ENCODE measurements at places on chromosomes 16 and 17.
A peak's percentile ranks its signal among the peaks of the same experiment; 100 is the strongest.

DNA sequence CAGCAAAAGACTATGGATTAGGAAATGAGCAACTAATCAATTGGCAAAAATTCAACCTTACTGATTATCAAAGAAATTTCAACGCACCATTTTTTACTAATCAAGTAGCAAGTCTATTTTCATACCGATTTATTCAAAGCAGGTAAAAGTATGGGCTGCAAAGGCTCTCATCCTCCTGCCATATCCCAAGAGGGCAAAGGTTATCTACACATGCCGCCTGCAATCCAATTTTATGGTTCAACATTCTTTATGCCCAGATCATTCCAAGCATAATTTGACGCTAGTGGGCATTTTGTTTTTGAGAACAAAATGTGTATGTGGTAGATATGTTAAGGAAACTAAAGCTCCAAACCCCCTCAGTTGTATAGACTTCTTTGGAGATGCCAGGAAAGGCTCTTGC is 270.6 kb downstream of the MAF start:
- no peak for DNase-seq

- peak; percentile 42 for DNase-seq
Measured at GRCh38 chr17:21252796-21253645, at the start of gene NATD1. Gene NATD1, minus strand, starts transcription at chr17:21253410. Its CDS starts 146 bp downstream, at chr17:21253264.

GRCh38 chr17:1312261-1312870 is 32.9 kb downstream of the TRARG1 start:
- DNase-seq, result no peak

DNA sequence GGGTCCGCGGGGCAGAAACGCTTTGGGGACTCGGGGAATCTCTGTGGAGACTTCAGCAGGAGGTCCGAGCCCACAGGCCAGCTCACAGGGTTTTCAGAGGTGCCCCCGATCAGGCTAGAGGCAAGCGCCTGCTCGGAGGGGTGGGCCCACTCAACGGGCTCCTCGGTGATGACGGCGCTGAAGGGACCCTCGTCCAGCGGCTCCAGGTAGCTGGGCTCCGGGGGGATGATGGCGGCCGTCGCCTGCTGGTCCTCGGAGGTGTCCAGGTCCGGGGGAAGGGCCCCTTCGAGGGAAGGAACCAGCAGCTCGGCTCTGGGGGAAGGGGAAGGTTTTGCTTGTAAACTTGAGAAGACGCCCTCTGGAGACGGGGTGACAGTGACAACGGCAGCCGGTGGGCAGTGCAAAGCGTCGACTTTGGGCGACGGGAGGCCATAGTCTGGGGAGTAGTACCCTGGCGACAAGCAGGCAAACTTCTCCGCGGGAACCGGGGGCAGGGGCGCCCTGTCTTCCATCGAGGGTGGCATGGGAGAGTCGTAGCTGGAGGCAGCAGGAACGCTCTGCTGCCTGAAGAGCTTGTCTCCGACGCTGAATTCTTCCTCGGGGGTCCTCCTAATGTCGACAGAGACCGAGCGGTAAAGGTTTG is 63.2 kb downstream of the ZNF778 start:
- DNase-seq, result no peak

DNA sequence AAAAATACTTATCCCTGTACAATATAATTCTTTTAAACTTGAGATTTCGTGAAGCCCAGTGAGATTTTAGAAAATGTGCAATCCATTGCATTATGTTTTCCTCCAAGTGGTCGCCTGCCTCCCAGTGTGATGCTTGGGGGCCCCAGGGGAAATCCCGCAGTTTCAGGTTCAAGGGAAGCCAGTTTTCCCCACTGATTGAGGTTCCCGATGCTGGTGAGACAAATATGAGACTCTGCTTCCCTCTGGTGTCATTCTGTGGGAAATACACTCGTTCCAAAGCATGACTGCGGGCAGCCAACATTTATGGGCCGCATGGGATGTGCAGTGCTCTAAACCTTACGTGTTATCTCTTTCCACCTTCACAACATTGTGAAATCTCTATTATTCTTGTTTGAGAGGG is 200.8 kb downstream of the PRKCB start:
- no peak for DNase-seq

DNA sequence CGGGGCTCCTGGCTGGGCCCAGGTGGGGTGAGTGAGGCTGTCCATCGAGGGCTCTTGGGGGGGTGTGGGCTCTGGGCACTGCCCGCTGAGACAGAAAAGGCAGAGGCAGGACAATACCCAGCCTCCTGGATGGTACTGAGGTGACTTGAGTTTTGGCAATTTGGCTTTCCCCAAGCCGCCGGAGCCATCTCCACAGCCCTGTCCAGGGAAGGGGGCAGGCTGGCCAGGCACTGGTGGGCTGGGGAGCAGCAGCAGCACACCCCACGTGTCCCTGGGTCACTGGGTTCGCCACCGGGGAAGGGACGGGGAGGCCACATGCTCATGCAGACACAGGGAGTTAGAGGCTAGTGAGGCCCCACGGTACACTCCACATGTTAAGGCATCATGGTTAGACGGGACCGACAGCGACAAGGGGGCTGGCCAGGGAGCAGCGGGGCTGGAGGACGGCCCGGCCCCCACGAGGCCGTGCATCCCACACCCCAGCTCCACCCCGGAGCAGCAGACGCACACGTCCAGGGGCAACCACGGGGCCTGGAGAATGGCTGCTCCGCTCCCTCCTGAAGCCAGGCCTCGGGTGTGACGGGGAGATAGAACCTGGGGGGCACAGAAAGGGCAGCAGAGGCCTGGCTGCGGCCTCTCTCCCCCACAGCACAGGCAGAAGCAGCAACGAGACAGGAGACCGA is 3.0 kb downstream of the ARHGDIA start:
- DNase-seq, result no peak

GRCh38 chr17:68777243-68777855 is 176.2 kb upstream of the FAM20A start:
- no peak for DNase-seq

DNA sequence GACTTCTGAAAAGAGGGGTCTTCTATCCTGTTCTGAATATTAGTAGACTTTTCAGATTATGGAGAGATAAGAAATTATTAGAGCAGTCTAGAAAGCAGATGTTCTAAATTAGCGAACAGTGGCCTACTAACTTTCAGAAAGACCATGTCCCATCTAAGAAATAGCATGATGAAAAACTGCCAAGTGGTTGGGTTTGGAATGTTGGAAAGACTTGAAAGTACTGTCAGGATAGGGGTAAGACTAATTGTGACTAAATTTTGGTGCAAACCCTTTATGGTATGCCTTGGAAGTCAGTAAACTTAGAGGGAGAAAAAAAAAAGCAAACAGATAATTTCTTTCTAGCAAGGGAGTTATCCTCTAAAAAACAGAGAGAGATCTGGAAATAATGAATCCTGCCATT is 41.1 kb downstream of the TANGO6 start:
- no peak for DNase-seq

DNA sequence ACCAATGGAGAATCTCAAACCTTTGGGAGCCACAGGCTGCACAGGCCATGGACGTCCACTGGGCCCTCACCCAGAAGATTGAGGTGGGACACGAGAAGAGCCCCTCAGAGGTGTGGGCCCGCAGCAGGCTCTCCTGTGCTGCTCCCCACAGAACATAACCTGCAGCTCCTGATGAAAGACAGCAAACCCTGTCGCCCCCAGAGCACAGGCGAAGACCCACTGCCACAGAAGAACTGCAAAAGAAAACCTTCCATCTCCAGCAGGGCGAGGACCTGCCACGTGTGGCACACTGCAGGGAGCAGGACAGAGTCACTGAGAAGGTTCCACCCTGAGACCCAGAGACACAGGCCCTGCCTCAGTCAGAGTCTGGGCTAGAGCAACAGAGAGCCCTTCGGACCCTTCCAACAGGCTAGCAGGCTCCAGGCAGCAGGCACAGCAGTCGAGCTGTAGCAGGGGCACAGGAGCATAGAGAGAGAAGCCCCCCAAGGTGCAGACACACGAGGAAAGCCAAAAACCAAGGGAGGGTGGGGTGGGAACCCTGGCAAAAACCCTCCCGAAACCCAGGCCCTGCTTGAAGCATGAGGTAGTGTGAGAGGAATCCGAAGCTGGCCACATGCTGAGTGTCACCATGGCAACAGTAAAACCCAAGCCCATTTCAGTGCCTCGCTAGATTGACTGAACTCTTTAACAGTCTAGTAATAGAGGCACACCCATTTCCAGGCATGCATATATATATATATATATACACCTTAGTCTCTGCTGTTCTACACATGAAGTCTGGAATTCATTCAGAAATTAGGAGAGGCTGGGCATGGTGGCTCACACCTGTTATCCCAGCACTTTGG is 60.0 kb upstream of the CHMP6 start:
- no peak for DNase-seq

- no peak for DNase-seq
Measured at GRCh38 chr16:79592186-79592585, 8.4 kb downstream of the MAF start.

DNA sequence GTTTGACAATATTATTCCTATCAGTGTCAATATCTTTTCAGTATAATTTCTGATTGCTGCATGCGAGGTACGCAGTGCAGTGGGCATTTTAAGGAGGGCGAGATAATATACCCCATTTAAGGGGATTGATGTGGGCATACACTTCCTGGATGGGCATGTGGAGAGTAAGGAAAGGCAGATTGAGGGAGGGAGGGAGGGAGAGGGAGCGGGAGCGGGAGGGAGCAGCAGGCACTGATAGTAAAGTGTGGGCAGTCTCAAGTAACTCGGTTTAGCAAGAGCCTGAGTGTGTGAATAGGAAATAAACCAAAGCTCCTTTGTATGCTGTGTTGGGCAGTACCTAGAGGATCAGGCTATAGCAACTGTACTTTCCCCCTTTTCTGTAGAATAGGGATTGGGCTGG is 5.1 kb downstream of the BPTF start:
- DNase-seq, result no peak

- DNase-seq, result no peak
Measured at GRCh38 chr17:33335491-33336173, 42.5 kb upstream of the ASIC2 start.

- no peak for DNase-seq
Measured at GRCh38 chr16:82639263-82639662, 12.5 kb downstream of the CDH13 start.

- DNase-seq, result no peak
Measured at GRCh38 chr17:13346996-13347762, 254.6 kb downstream of the HS3ST3A1 start.

DNA sequence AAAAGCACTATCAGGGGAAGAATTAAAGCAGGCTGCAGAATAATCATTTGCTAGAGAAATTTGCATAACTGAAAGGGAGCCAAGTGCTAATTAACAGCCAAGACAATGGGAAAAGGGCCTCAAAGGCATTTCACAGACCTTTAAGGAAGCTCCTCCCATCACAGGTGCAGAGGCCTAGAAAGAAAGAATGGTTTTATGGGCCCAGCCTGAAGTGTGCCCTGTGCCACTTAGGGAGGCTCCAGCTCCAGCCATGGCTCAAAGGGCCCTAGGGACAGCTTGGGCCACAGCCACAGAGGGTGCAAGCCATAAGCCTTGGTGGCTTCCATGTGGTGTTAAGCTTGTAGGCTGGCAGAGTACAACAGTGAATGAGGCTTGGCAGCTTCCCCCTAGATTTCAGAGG is 50.1 kb downstream of the RNF112 start:
- DNase-seq, result no peak

GRCh38 chr16:88870608-88871348 is 4.3 kb upstream of the PABPN1L start:
- DNase-seq, result no peak

- peak; percentile 16 for DNase-seq
Measured at GRCh38 chr17:72539981-72540897, 419.4 kb downstream of the SOX9 start.

GRCh38 chr16:89973235-89973634 is 24.7 kb downstream of the DEF8 start:
- no peak for DNase-seq

GRCh38 chr17:79045842-79046196 is 21.9 kb downstream of the C1QTNF1 start:
- peak; percentile 35 for DNase-seq

GRCh38 chr17:31515267-31515666 is 123.8 kb downstream of the RAB11FIP4 start:
- no peak for DNase-seq

GRCh38 chr16:87076331-87076949 is 240.8 kb downstream of the C16orf95 start:
- DNase-seq, result no peak

- no peak for DNase-seq
Measured at GRCh38 chr16:55081622-55082590, 151.2 kb downstream of the IRX5 start.

- DNase-seq, result no peak
Measured at GRCh38 chr16:19841184-19841583, 43.5 kb downstream of the GPRC5B start.

DNA sequence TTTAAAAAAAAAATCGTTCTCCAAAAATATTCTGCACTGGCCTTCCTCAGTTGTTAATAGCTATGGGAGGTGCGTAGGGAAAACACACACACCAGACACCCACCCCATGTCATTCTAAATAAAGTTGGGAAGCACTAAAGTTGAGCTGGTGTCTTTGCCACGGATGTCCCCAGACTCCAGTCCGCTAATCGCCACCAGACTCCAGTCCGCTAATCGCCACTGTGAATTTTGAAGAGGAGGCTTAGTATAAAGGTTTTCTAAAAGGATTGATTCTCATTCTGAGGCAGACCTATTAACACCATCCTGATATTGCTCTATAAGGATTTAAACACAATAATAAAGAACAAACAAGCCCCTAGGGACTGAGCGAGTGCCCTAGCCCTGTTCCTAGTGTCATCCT is 22.7 kb upstream of the CPSF4L start:
- DNase-seq, result no peak

- DNase-seq, result no peak
Measured at GRCh38 chr16:84308120-84308519, 13.4 kb downstream of the WFDC1 start.

- DNase-seq, result no peak
Measured at GRCh38 chr16:66701026-66701425, 4.5 kb upstream of the CMTM4 start.

DNA sequence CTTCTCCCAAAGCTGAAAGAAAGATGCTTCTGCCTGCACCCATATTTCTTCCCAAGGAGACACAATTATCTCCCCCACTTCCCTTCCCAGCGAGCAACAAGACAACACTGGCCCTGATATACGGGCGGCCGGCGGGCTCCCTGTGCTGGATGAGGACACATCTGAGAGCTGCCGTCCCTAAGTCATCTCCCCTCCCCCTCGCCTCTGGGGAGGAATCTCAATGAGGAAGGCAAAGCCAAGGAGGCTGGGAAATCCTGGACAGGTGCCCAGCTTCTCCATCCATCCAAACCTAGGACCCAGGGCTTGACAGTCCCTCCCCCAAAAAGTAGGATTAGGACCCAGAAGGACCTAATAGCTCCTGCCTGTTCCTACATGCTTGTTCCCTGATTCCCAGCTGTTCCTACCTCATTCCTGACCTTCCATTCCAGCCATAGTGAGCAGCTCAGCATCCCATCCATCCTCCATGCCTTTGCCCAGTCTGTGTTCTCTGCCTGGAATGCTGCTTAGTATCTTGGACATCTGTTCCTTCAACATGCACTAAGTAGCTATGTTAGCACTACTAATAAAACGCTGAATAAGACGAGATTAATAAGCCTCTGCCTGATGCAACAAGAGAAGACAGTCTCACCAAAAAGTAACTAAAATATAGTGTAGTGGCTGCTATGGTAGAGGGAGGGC is 167.9 kb downstream of the CCT6B start:
- DNase-seq, result no peak

GRCh38 chr17:44187131-44187899 is 543 bp downstream of the TMUB2 start:
- DNase-seq, result no peak

All from stimulated activated CD4-positive, alpha-beta T cell treated with anti-CD3 and anti-CD28 coated beads, TNF-alpha, amount 100 ng/mL, for 4 hours (primary cell).